ENCODE measurements at places on chromosomes 2 and 18. TPM values are rescaled to one million over a fixed set of nuclear protein-coding genes. Genes with fewer than 3 reads are reported as not detected.

CETN1 gene
- not detected for polyA plus RNA-seq

PXDN gene
- 222 TPM for polyA plus RNA-seq

GAL3ST2 gene
- polyA plus RNA-seq, result not detected

CHN1 gene
- 130 TPM for polyA plus RNA-seq

STARD6 gene
- polyA plus RNA-seq, result not detected

TCF23 gene
- polyA plus RNA-seq, result not detected

LOXHD1 gene
- not detected for polyA plus RNA-seq

EGR4 gene
- 0.08 TPM for polyA plus RNA-seq

IL37 gene
- polyA plus RNA-seq, result not detected
